Stimulated activated CD4-positive, alpha-beta T cell treated with anti-CD3 and anti-CD28 coated beads, Interleukin-1b, Interleukin-23, amount 100 ng/mL, for 1 hour (primary cell): ENCODE measurements at places on chromosomes 6 and 20.

- DNase-seq: no peak
Measured at GRCh38 chr20:62120990-62121775, 1.1 kb upstream of the LSM14B start.

DNA sequence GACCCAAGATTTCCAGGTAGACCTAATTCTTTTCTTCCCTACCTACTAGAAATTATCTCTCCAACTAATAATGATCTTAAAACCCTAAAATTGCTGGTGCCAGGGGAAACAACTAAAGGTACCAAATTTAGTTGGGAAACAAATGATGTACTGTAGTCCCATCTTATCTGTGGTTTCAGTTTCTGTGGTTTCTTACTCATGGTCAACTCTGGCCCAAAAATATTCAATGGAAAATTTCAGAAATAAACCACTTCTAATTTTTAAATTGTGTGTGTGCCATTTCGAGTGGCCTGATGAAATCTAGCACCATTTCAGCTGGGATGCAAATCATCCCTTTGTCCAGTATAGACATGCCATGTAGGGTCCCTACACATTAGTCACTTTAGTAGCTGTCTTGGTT lies 475.2 kb upstream of the EPHA7 start:
- DNase-seq: no peak

DNA sequence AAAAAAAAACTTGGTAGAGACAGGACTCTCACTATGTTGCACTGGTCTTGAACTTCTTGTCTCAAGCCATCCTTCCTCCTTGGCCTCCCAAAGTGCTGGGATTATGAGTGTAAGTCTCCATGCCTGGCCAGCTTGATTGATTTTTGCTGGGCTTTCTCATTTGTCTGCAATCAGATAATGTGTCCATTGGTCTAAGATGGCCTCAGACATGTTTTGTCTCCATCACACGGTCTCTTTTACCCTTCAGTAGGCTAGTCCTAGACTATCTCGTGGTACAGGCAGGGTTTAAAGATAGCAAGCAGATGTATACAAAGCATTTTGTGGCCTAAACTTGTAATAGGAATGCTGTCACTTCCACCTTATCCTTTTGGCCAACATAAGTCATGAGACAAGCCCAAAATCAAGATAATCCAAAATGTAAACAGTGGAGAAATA lies 289.1 kb downstream of the TFAP2B start:
- DNase-seq: no peak

GRCh38 chr6:33126101-33126714 lies 50.4 kb downstream of the HLA-DPB1 start:
- peak; percentile 11 for DNase-seq

DNA sequence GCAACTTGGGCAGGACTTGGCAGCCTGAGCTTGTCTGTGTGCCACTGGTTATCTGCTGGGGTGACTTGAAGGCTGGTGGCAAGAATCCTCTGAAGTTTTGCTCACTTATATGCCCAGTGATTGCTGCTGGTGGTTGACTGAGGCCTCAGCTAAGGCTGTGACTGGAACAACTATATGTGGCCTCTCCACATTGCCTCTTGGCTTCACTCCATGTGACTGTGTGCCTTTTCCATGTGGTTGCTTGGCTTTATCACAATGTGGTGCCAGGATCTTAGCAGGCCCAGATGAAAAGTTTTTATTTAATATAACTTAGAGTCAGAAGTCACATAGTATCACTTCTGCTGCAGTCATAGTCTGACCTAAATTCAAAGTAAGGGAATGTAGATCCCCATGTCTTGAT lies 104.5 kb downstream of the ADAT2 start:
- DNase-seq: no peak

GRCh38 chr6:159071843-159072769 lies 27.3 kb upstream of the TAGAP start:
- no peak for DNase-seq

DNA sequence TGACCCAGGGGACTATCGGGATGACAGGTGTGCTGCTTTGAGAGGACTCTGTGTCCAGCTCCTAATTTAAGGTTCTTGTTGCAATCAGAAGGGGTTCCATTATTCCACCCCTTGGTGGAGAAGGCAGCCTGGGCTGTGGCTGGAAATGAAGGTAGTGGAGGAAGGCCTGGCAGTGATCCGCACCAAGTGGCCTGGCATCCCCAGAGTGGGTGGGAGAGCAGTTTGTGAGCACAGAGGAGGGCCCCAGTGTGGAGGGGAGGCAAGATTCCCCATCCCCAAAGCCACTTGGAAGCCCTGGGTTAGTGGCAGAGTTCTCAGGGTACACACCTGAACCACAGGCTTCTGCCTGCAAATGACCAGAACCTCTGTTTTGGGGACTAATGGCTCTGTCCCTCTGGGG lies 2.3 kb downstream of the TGM3 start:
- no peak for DNase-seq

- DNase-seq: no peak
Measured at GRCh38 chr6:106547601-106548453, 81.5 kb downstream of the RTN4IP1 start.

DNA sequence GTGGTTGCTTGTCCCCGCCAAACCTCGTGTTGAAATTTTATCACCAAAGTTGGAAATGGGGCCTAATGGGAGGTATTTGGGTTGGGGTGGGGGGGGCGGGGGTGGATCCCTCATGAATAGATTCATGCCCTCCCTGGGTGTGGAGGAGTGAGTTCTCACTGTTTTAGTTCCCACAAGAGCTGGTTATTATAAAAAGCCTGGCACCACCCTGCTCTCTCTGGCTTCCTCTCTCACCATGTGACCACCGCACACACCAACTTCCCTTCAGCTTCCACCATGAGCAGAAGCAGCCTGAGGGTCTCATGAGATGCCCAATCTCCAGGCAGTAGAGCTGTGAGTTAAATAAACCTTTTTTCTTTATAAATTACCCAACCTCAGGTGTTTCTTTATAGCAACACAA lies 111.3 kb downstream of the PRDM1 start:
- DNase-seq: no peak
